ENCODE measurements at places on chromosomes 11 and 22.

DNA sequence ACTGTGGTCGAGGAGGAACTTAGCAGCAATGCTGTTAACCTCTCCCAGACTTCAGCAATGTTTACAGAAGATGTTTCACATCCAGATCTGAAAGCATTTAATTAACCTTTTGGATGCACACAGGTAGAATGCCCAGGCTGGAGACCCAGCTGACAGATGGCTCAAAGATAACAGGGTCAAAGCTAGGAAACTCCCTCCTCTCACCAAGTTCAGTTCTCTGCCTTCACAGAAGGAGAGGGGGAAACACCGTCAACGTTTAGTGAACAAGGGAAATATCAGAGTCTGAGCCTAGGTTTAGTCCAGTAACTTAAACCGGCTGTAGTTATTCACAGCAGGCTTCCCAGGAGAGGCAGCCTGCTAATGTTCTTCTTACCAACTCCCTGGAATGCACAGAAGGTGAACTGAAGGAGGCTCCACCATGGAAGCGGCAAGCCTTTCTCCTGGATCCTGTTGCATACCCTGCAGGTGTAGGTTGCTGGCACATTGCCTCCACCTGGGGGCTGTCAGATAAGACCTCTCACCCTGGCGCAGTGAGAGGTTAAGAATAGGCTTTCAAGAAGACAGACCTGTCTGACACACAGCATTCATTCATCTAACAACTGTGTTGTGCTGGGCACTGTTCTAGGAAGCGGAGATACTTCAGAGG lies 23.5 kb upstream of the ANKK1 start:
- DNase-seq, result no peak

DNA sequence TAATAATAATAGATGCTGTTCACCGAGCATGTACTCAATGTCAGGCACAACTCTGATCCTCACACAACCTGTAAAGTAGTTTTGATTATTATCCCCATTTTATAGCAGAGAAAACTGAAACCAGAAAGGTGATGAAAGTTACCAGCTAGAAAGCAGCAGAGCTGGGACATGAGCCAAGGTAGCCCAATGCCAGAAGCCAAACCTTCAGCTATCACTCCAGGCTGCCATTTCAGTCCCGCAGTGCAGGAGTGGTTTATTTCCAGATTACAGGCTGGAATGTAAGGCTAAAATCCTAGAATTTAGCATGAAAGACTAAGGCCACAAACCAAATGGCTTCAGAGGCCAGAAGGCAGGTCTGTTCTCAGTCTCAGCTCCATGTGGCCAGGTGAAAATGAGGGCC lies 108.8 kb downstream of the TENM4 start:
- DNase-seq, result no peak

DNA sequence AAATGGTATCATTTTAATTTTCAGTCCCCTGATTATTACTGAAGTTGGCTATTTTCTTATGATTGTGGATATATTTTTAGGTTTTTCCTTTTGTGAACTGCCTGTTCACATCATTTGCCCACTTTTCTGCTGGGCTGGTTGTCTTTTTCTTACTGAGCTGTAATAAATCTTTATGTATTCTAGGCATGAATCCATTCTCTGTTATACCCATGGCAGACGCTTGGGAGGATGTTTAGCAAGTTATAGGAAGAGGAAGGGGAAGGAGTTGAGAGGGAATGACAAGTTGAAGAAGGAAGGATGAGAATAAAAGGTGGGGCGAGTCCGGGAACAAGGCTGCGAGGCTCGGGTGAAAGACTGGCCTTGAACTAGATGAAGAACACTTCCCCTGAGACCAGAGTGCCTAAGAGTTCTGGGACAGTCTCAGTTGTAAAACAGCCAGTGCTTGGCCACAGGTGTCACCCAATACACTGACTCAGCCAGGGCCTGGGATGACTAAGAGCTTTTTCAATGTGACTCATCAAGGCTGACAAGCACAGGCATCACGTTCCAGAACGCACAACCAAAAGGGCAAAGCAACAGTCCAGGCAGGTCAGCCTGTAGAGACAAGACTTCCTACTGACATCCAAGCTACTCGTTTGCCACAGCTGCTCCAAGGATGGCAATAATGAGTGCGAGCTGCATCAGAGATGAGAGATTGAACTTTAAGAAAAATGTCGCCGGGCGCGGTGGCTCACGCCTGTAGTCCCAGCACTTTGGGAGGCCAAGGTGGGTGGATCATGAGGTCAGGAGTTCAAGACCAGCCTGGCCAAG lies 35.2 kb downstream of the LRFN4 start:
- peak; percentile 95 for DNase-seq

- DNase-seq, result no peak
Observed at GRCh38 chr22:17346578-17346977, 22.7 kb upstream of the CECR2 start.

DNA sequence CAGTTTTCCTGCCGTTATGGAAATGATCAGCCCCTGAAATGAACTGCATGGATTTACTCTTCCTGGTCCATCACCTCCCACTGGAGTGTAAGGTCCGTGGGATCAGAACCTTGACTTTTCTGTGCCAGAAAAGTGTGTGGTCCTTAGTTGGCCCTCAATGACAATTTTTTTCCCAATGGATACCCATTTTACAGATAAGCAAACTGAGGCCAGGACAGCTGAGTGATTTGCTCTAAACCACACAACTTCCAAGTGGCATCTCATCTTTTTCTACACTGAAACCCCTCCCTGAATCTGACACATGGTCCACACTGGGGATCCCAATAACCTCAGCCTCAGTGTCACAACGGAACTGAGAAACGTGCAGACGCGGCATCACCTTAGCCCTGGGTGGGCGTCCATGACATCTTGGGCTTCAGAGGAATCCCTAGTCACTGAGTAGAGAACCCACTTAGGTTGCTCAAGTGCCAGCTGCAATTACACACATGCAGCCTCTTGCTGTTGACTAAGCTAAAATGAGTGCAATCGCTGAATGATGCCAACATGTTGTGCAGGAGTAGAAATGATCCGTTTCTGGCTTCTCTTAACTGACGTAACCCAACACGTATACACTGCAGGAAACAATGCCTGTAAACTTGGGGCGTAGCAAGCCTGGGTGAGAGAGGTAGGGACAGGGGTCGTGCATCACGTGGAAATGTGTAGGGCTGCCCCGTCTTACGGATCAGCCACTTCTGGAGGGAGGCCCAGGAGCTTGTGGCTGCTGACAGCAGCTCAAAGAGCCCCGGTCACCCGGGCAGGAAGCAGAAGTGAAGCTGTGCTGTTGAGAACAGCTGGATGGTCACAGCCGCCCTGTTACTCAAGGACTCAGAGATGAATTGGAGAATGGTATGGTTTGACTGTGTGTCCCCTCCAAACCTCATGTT lies 136.3 kb downstream of the SHANK2 start:
- DNase-seq, result no peak

- DNase-seq, result no peak
Observed at GRCh38 chr22:38177926-38178604, 3.6 kb downstream of the PLA2G6 start.

- DNase-seq, result no peak
Observed at GRCh38 chr11:34978236-34979191, 62.1 kb downstream of the PDHX start.

DNA sequence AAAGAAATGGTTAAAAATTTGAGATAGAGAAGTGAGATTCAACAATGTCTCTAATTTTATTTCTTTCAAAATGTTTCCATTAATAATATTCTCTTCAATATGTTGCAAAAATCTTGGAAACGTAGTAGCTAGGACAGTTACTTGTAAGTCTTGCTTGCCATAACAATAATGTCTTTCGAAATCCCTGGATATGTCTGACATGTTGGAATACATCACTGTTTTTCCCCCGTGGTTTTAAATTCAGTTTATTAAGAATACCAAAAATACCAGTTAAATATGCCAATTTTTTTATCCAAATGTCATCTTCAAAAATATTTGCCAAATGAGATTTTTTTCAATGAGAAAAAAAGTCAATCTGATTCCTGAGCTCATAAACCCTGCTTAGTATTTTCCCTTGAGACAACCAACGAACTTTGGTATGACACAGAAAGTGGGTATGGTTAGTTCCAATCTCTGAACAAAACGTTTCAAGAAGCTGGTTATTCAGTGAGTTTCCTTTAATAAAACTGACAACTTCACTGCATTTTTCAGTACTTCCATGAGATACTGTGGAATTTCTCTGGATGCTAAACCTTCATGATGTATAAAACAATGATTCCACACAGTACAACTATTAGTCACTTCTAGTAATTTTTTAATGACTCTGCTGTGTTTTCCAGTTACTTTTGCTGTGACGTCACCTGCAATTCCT lies 36.7 kb upstream of the AMPD3 start:
- no peak for DNase-seq

GRCh38 chr11:62860835-62861563 lies 19.7 kb upstream of the SLC3A2 start:
- peak; percentile 75 for DNase-seq

DNA sequence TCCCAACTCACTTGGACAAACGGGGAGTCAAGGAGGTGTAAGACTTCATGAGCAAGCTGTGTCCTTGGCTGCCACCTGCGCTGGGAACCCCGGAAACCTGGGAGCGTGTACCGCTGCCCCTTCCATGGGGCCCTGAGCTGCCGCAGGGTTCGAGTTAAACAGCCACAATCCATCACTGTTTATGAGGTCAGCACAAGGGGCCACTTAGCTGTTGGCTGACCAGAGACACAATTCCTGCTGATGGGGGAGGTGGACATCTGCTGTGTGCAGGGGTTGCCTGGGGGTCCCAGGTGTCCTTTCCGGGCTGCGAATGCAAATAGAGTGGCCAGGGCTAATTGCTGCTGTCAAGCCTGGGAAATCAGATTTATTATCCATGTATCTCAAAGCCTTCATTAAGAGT lies 549.3 kb downstream of the BRD1 start:
- no peak for DNase-seq

DNA sequence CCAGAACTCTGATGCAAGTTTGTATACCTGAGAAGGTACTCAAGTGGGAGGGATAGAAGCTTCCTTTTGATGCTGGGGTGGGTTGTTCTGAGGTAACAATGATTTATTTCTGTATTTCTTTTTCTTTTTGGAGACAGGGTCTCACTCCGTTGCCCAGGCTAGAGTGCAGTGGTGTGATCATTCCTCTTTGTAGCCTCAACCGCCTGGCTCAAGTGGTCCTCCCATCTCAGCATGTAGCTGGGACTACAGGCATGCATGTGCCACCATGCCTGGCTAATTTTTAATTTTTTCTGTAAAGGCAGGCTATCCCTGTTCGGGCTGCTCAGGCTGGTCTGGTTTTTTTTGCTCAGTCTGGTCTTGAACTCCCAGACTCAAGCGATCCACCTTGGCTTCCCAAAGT lies 7.9 kb downstream of the KDM2A start:
- DNase-seq, result no peak

GRCh38 chr22:27318516-27318915 lies 483.0 kb downstream of the MN1 start:
- DNase-seq, result no peak

DNA sequence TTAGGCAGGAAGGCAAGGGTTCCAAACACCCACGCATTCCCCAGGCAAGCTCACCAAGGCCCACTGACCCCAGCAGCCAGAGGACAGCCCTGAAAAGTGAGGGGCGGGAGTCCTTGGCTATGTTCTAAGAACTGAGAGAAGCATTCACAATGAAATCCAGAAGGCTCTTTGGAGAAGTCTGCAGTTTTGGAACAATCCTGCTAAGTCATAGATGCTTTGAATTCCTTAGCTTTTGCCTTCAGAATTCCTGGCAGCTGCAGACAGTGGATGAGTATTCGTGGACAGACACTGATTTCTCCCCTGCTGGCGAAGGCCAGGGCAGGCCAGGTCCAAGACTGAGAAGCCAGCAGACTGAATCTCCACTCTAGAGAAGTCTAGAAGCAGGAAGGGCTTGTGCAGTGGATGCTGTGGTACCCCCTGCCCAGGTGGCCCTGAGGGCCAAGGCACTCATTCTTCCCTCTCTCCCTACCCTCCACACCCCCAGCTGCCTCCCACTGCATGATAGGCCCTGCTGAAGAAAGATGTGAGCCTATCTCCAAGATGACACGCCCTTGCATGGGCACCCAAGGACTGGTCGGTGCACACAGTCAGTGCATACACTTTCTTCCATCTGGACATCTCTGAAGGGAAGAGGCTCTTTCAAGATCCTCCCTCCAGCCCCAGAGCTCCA lies 133.2 kb upstream of the TEAD1 start:
- no peak for DNase-seq

DNA sequence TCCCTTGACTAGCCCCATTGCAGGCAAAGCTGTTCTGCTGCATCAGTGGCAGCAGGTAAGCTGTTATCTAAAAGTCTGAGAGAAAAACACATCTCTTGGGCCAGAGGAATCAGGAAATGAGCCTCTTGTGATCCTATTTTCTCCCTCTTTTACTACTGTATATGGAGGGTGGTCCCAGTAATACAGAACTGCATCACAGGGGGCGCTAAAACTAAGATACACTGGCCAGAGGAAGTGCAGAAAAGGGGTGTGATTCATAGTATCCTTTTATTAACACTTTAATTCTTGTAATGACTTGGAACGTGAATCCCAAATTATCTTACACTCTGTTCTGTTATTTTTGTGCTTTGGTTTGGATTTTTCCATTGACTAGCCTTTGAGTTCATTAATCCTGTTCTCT lies 8.8 kb upstream of the MED17 start:
- DNase-seq, result peak; percentile 16

GRCh38 chr11:92552942-92553341 lies 328.3 kb downstream of the FAT3 start:
- no peak for DNase-seq

DNA sequence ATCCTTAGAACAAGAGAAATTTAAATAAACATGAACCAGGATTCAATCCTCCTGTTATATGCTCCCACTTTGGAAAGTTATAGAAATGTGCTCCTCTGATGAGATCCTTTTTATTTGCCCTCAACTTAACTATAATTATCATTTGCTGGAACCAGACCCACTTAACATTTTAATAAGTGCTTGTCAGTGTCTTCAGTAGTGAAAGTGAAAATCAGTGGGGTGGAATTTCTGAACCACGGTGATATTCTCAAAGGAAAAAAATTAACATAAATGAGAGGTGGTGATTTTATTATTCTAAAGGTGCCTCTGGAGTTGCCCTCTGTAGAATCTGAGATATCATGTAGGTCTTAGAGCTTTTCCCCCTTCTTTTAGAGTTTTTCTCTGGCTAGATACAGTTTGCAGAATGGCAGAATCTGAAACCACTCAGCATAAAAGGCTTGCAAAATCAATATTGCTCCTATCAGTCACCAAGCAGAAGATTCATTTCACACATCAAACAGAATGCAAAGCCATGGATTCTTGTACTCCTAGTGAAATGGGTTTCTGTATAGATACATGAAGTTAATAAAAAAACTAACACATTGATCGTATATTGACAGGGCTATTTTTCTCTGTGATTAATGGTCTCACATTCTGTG lies 213.2 kb downstream of the LUZP2 start:
- DNase-seq, result no peak

DNA sequence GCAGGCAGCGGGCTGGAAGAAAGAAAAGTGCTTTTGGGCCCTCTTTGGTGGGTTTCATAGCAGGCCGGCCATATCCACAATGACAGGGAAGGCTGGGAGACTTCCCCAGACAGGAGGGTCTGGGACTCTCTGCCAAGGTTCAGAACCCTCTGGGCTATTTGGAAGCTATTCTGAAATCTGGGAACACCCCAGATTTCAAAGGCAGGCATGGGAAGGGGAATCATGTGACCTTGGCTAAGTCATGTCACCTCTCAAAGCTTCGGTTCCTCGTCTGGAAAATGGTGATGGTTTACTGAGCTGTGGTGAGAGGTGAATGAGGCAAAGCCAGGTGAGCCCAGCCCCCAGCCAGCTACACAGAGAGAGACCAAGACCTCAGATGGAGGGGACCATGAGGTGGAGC lies 4.6 kb downstream of the CASTOR1 start:
- DNase-seq, result no peak

GRCh38 chr22:43343262-43343669 lies at the start of gene SCUBE1:
TSS of gene SCUBE1 (minus strand) at chr22:43343372. CDS start at chr22:43343261, 111 bp downstream.
- DNase-seq, result peak; percentile 59

GRCh38 chr22:27217154-27217553 lies 559.8 kb downstream of the MIAT start:
- no peak for DNase-seq

- peak; percentile 51 for DNase-seq
Observed at GRCh38 chr11:72224564-72225410, at the start of gene INPPL1. TSS of gene INPPL1 (plus strand) at chr11:72224767. CDS start at chr11:72224985, 218 bp downstream.

Measured in activated CD4-positive, alpha-beta T cell treated with anti-CD3 and anti-CD28 coated beads, Interleukin-10, Interleukin-2, amounts not matched to agents 100 ng/mL and 50 ng/mL, durations not matched to agents 16 hours and 8 hours (primary cell).